Endothelial cell of umbilical vein (primary cell): ENCODE measurements at places on chromosomes 11 and 22.

GRCh38 chr11:79184285-79184684 lies 256.5 kb downstream of the TENM4 start:
- no peak for DNase-seq

DNA sequence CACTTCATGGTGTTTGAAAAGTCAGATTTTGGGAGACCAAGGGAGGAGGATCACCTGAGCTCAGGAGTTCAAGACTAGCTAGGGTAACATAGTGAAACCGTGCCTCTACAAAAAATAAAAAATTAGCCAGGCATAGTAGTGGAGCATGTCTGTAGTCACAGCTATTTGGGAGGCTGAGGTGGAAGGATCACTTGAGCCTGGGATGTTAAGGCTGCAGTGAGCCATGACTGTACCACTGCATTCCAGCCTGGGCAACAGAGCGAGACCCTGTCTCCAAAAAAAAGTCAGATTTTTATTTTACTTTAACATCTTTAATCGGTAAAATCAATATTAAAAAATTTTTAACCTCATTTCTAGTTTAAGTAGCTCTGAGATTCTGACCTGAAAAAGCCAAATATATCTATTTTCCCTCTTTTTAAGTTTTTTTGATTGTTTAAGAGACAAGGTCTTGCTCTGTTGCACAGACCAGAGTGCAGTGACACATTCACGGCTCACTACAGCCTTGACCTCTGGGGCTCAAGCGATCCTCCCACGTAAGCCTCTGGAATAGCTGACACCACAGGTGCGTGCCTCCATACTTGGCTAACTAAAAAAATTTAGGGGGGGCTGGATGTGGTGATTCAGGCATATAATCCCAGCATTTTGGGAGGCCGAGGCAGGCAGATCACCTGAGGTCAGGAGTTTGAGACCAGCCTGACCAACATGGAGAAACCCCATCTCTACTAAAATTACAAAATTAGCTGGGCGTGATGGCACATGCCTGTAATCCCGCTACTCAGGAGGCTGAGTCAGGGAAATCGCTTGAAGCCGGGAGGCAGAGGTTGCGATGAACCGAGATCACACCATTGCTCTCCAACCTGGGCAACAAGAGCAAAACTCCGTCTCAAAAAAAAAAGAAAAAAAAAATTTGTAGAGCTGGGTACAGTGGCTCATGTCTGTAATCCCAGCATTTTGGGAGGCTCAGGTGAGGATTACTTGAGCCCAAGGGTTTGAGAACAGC lies 48.4 kb downstream of the SFI1 start:
- DNase-seq, result no peak

- no peak for DNase-seq
Observed at GRCh38 chr22:23834406-23834792, 4.4 kb downstream of the DERL3 start.

DNA sequence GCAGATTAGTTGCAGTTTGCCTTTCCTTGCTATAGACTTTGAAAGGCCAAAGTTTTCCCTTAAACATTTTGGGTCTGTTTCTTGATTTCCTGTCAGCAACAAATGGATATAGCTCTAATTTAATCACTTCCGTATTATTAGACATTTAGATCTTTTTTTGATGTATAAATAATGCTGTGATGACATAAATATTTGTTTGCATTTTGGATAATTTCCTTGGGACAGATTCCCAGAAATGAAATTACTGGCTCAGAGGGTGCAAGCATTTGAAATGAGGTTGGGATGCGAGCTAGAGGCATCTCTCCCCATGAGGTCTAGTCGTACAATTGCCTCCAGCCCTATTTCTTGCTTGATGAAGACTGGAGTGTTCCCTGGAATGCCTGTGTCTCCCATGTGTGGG lies 94.2 kb downstream of the TBC1D22A start:
- DNase-seq, result no peak

GRCh38 chr11:78549624-78550409 lies 24.8 kb downstream of the NARS2 start:
- no peak for DNase-seq
